Stimulated activated CD4-positive, alpha-beta T cell treated with anti-CD3 and anti-CD28 coated beads, Interleukin-1b, Interleukin-23, amount 100 ng/mL, for 48 hours (primary cell): ENCODE measurements at places on chromosomes 1 and 21.

DNA sequence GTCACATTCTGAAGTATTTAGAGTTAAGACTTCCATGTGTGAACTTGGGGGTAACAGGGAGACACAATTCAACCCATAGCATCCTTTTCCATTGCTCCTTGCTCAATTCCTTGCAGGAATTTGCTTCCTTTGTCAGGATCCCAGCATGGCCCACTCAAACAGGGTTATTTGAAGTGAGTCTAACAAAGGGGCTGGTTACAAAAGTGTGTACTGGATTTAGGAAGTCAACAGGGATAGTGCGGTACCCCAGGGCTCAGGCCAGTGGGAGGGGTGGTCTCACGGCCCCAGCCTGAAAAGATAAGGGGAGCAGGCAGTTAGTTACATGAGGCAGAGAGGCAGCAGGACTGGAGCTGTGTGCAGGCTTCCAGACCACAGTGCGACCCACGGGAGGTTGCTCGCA is 14.4 kb downstream of the LRRC38 start:
- no peak for DNase-seq

DNA sequence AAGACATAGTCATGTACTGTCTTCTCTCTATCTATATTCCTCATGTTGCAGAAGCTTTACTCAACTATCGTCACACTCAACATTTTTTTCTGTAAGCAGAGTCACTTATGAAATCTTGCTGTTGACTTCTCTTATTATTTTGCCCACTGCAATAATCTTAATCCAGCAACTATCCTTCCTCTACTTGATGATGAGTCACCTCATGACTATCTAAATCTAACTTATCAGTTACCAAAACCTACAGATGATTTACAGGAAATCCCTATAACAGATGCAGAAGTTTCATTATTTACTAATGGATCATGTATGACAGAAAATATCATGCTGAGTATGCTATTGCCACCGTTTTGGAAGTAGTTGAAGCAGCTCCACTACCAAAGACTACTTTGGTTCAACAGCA is 378.9 kb downstream of the DUSP10 start:
- no peak for DNase-seq

- DNase-seq: no peak
Observed at GRCh38 chr1:165512816-165513215, 31.0 kb upstream of the LRRC52 start.

- no peak for DNase-seq
Observed at GRCh38 chr1:117886101-117886795, 43.2 kb downstream of the GDAP2 start.

DNA sequence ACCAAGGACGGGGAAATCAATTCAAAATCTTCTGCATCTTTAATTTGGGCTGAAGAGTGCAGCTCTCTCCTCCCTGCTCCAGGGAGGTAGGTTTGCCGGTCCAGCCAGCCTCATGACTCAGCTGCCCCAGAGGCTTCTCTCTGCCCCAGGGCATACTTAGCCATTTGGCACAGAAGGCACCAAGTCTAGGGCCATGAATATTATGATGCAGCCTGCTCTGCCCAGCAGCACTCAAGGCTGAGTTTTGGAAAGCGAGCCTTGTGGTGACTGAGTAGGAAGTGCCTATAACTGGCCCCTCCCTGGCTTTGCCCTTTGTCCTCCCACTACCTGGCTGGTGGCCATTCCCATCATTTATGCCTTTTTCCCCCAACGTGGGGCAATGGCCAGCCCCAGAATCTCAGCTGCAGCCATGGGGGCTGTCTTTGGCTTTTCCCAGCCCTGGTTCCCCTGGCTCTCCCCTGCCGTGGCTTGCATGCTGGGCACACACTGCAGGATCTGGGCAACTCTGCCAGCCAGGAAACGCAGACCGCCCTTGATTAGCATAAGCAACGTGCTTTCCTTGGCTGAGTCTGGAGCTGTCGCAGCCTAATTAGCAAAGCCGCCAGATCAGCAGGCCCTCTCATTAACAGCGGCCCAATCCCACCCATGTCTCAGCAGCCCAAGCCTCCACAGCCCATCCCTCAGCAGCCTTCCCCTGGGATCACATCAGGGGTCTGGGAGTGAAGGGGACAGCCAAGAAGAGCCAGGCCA is 258.6 kb upstream of the TMEM51 start:
- no peak for DNase-seq

- DNase-seq: no peak
Observed at GRCh38 chr21:34936883-34937563, 112.1 kb downstream of the RUNX1 start.

- DNase-seq: no peak
Observed at GRCh38 chr1:6472391-6472790, 6.4 kb upstream of the TNFRSF25 start.

DNA sequence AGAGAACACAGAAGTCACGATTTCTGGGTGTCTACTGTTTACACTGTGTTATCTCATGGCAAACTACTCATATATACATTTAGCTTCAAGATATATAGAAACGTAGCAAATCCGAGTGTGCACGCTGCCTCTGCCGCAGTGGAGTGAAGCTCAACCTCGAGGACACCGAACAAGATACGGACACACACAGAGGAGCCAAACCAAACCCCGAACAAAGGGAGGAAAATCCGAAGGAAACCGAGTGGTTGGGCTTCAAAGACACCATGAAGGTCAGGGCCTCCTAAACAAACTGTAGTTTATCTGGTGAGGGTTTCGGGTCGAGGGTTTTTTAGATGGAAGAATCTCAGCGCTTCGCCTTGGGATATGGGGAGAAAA is 34.5 kb downstream of the SLC45A1 start:
- DNase-seq: no peak

DNA sequence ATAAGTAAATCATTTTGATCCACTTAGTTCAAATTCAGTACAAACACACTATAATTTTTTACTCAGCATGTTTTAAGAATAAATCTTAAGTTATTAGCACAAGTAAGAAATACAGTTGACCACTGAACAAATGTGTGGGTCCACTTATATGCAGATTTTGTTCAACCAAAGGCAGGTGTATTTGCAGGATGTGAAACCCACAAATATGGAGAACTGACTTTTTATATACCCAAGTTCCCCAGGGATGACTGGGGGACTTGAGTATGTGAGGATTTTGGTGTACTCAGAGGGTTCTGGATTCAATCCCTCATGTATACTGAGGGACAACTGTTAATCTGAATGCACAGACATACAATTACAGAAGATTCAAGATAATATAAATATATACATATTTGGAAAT is 25.7 kb upstream of the ERICH3 start:
- no peak for DNase-seq

DNA sequence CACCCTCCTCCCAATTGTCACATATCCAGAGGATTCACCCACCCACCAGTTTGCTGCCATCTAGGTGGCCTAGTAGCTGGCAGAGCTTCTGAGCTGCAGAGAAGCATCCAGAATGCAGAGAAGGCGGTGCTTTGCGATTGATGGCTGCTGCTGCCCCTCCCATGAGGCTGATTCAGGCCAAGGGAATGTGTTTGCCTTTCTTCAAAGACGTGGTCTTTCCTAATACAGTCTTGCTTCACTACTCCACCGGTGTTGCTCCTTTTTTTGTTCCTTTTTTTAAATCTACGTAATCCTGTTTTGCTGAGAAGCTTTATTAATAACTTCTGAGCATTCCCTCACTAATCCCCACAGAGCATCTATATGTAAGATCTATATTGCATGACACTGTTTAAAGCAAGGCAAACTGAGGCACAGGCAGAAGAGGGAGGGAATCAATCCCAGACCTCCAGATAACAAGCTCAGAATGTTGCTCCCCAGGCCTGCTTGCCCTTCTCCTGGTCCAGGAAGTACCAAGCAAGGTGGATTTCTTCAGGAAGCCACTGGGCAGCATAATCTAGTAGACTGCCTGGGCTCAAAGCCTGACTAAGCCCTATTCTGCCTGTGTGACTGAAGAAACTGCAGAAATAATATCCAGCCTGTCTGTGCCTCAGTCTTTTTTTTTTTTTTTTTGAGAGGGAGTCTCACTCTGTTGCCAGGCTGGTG is 275.5 kb upstream of the FMN2 start:
- DNase-seq: no peak

- no peak for DNase-seq
Observed at GRCh38 chr1:19689856-19690255, 25.2 kb downstream of the HTR6 start.

DNA sequence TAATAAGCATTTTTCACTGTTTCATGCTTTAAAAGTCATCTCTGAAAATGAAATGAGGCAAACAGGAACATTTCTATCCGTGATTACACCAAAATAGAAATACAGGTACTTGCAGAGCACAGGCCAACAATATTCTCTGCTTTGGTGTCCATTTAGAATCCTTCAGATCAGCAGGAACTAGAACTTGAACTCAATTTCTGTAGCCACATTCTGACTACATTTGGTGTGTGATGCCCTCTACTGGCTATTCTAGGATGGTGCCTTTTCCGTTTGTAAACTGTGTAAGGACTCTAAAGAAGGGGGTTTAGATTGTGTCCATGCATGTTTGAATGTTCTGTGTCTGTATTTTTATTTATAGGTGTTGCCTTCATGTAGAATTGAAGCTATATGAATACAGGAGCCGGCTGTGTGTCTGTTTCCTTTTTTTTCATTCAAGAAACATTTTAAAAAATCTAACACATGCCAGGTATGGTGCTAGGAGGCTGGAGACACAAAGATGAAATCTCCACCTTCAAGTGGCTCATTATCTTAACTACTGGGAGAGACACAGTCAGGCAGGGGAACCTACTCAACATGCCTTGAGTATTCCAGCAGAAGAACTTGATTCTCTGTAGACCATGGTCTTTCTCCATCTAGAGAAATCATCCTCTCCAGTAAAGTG is 7.6 kb upstream of the ZNF326 start:
- peak; percentile 25 for DNase-seq

GRCh38 chr1:202501281-202501680 is 152.8 kb downstream of the PPP1R12B start:
- DNase-seq: no peak

GRCh38 chr21:37153935-37154350 is 80.9 kb downstream of the TTC3 start:
- DNase-seq: no peak

DNA sequence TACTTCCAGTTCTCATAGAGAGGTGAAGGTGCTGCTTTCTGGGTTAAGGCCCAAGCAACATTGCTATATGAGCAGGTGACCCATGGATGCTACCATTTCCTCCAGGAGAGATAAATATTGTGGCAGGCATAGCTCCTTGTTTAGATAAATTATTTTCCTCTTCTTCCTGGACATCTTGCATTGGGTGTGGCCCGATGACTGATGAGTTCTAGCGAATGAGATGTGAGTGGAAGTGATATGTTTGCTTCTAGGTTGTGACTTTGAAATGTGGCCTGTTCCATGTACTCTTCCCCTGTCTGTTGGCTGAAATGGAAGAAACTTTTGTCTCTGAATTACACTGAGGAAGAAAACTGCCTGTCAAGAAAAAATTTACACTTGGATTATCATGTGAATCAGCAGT is 101.7 kb upstream of the FMN2 start:
- no peak for DNase-seq

DNA sequence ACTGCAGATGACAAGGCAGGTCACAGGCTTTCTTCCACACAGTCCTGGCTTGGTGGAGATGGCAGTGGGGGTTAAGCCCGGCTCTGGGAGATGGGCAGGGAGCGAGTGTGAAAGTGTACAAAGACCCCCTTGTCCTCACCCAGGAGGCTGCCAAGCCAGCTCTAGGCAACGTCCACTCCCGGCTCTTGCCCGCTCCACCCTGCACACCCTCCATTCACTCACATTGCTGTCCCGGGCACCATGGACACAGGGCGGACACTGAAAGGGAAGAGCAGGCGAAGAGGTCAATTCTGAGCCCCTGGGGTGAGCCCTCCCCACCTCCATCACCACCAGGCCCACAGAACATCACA is 8.9 kb downstream of the COL16A1 start:
- no peak for DNase-seq

- no peak for DNase-seq
Observed at GRCh38 chr1:180097326-180097605, 57.4 kb upstream of the QSOX1 start.

DNA sequence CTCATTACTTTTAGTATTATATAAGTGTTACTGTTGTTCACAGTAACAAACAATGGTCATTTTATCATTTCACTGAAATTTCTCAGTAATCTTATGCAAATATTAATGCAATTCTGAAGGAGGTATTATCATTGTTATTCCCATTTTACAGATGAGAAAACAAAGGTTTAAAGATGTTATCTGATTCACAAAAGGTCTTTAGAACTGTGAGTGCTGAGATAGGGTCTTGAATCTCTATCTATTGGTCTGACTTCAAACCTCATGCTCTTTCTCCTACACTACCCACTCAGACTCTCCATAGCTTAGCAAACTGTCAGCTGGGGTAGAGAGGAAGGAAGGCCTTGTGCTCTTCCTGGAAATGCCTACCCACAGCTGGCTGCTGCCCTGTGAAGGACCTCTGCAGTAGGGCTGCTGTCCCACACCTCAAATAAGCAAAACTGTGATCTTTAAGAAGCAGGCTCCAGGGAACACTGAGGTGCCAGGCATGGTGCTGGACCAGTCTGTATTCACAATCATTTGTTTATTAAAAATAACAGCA is 6.2 kb upstream of the OSCP1 start:
- DNase-seq: no peak

GRCh38 chr1:204102739-204103430 is 30.0 kb downstream of the SOX13 start:
- no peak for DNase-seq

DNA sequence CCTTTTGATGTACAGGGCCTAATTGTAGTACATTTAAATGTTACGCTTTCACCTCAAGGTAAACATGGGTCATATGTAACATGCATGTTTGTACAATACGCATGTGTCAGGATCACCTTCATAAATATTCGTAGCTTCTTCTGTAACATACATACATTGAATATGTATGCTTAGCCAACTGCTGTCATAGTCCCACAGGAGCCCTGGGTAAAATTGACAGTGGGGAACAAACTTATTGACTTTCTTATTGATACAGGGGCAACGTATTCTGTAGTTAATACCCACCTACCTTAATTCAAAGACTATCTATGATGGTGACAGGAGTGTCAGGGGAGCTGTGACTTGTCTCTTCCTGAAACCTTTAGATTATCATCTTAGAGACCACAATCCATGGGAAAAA is 3.7 kb upstream of the REN start:
- DNase-seq: no peak

DNA sequence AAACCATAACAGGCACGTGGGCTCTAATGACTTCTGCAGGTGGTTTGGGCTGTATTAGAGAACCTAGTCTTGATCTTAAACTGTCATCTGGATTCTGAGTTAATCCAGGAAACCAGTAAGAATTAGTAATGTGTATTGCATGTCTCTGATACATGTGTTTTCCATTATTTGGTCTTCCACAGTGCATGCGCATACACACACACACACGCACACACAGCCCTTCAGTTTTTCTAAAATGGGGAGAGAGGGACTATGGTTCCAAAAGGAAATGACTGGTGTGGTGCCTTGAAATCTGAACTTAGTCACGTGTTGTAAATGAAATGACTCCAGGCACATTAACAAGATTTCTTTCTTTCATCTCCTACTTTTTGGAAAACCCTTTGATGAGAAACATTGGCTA is 67.6 kb downstream of the OLFML2B start:
- DNase-seq: peak; percentile 10

GRCh38 chr1:33624991-33625870 is 152.8 kb downstream of the ZSCAN20 start:
- DNase-seq: peak; percentile 13

- DNase-seq: no peak
Observed at GRCh38 chr1:86110451-86111129, 46.0 kb downstream of the COL24A1 start.

- no peak for DNase-seq
Observed at GRCh38 chr1:27529704-27530018, 39.7 kb upstream of the WASF2 start.
